ENCODE measurements at places on chromosomes 2 and 18.

- DNase-seq = no peak
These were observed 86.4 kb upstream of the FN1 start for GRCh38 chr2:215522237-215522636.

GRCh38 chr18:23573020-23573419 lies 13.3 kb downstream of the NPC1 start:
- DNase-seq = no peak

DNA sequence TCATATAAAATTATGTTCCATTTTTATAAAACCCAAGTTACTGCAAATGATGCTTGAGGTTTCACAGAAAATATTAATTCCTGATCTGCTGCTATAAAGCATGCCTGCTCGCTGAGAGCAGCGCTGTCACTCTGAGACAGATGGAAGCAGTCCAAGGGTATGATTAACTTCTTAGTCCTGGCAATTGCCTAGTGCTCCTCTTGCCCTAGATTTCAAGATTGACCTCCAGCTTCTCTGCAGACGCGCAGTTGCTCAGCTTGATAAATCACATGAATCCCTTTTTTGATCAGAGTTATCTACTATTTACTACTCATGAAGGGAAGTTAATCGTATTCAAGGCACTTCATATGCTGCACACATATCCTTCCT lies 154.6 kb upstream of the REV1 start:
- DNase-seq = peak; percentile 24

DNA sequence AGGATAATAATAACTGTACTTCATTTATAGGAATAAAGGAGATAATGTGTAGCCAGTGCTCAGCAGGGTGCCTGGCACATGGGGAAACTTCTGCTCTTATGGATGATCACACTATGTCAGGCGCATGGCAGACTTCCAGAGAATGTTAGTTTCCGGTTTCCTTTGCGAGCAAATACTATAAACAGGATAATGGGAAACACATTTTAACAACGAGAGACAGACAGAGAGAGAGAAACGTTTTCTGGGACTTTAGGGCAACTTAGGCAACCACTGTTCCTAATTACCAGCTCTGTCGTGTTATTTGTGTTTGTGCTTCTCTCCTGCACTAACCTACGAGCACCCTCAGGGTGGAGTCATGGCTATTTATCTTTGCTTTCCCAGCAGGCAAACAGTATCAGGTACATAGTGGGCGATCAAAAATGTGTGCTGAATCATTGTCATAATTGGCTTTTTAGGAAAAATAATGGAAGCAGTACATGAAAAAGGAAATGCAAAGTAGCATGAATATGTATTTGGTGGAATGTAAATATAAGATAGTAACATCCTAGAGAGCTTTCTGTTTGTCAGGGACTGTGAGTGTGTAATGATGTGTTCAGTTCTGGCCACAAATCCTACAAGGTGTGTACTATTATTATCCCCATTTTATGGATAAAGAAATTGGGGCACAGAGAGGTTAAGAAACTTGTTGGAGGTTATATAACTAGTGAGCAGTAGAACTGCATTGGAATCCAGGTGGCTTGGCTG lies 36.8 kb upstream of the IGFBP2 start:
- peak; percentile 67 for DNase-seq

- DNase-seq = peak; percentile 37
These were observed at the start of gene CD8A for GRCh38 chr2:86790676-86791572. CD8A (minus strand) TSS chr2:86790913; CDS start chr2:86790825, 88 bp downstream.

- DNase-seq = peak; percentile 66
These were observed 2.6 kb downstream of the MAB21L4 start for GRCh38 chr2:240893363-240893844.

- DNase-seq = peak; percentile 68
These were observed 88.3 kb downstream of the SLC8A1 start for GRCh38 chr2:40363631-40364030.

Measured in ELR (cell line).